Midbrain (tissue), 1 donor: ENCODE measurements at places on chromosomes 16 and 17.

DNA sequence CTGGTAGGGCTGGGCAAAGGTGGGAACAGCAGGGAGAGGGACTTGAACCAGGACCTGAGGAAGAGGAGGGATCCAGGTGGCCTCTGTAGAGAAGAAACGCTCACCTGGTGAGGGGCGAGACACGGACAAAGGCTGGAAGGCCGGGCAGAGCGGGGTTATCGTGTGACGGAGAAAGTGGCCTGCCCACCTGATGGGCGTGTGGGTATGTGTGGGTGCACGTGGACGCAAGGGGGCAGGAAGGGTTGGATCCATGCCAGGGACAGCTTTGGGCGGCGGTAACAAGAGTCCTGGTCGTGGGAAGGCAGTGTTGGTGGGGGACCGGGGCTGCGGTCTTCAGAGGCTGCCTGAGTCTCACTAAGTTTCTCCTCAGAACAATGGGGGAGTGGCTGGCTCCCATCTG, 104.1 kb upstream of the GSE1 start:
- DNase-seq: no peak

- no peak for DNase-seq
Measured at GRCh38 chr16:79814124-79814523, 213.6 kb upstream of the MAF start.

- peak; percentile 17 for DNase-seq
Measured at GRCh38 chr17:3944485-3945388, 19.5 kb downstream of the ATP2A3 start.

GRCh38 chr16:66250686-66251431, 115.6 kb upstream of the CDH5 start:
- DNase-seq: peak; percentile 83

DNA sequence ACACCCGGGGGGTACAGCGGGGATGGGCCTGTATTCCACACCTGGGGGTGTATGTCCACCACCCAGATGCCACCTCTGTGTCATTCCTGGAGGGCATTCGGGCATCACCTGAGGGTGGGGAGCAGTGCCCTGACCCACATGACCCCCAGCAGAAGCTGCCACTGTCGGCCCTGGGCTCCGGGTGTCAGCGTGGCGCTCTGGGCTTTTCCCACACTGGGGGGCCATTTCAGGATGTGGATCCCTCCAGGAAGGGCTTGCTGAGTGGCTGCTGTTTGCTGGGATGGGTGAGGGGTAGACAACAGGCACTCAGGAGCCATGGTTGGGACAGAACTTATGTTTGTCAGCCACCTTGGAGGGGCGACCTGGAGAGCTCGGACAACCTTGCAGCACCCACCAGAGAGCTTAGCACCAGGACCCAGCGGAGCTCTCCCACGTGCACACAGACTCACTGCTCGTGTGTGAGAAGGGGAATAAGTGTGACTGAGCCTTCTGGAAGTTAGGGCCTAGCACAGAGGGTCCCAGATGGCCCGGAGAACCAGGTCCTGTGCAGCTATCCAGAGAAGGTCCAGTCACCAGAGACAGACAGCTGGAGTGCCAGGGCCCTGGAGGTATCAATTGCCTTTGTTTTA, 102.7 kb downstream of the METRNL start:
- no peak for DNase-seq

DNA sequence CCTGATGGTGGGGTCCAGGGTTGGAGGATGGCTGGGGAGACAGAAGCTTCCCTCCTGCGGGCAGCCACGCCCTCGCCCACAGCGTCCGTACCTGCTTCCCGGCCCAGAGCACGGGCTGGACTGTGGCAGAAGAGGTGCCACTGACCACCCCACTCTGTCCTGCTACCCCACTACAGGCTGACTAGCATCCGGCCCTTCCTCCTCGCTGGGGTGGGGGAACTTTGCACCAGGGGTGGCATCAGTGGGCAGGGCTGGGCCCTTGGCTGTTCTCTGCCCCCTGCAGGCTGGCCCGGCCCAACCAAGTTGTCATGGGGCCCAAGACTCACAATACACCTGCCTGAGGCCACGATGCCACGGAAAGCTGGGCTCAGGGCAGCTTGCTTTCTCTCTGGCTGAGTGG, 73.0 kb downstream of the KLHDC4 start:
- no peak for DNase-seq

GRCh38 chr16:26667307-26667706, 399.4 kb upstream of the C16orf82 start:
- no peak for DNase-seq

- no peak for DNase-seq
Measured at GRCh38 chr17:1469231-1469852, 13.3 kb upstream of the CRK start.

DNA sequence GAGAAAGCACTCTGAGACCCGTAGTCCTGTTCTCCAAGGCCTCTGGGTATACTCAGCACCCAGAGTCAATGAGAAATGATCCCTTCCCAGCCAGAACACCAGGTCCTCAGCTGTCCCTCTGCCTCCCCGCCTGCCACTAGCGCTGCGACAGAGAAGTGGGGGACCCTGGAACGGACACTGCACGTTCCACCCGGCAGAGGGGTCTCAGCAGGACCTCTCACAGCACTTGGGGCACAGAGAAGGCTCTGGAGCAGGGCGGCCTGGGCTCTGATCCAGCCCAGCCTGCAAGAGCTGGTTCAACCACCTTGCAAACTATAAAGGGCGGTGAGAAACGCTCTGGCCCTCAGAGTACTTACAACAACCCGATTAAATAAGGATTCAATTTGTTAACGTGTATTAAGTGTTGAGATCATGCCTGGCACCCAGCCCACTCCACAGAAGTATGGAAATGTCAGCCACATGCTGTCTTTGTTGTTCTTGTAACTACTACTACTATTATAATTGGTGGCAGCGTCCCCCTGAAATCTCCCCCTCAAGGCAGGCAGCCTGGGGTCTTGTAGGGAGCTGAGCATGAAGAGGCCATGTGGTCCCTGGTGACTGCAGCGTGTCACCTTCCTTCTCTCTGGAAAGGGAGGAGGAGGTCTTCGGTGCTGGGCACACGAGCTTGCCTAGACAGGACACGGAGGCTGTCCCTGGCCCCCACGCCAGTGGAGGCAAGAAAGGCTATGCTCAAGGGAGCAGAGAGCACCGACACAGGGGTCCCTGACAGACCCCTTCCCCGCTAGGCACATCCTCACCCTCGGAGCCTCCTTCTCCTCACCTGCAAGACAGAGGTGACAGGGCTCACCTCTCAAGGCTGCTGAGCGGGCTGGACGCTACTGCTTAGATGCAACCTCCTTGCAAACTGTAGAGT, 2.4 kb downstream of the OSGIN1 start:
- DNase-seq: no peak

GRCh38 chr16:4586291-4586690, 28.4 kb downstream of the UBALD1 start:
- no peak for DNase-seq

- peak; percentile 22 for DNase-seq
Measured at GRCh38 chr17:67546578-67547527, 169.8 kb downstream of the PITPNC1 start.

DNA sequence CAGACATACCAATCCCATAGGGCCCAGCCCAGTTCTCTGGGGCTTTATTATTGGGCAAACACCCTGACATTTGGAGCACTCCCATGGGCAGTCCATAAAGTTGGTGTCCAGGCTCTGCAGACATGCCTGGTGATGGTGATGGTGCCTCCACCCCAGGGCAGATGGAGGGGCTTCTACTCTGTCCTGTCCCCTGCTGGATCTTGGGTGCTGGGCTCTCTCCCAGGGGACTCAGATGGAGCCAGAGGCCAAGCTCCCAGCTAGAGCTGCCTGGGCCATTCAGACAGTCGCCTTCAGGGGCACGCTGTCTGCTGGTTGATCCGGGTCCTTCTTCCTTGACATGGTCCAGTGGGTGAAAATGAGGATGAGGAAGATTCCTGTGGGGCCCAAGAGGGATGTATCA, 10.6 kb downstream of the CDH16 start:
- no peak for DNase-seq
